HS-27A (cell line): ENCODE measurements at places on chromosomes 1 and 21.

GRCh38 chr1:206808615-206809014 is 36.3 kb upstream of the IL10 start:
- DNase-seq: no peak

DNA sequence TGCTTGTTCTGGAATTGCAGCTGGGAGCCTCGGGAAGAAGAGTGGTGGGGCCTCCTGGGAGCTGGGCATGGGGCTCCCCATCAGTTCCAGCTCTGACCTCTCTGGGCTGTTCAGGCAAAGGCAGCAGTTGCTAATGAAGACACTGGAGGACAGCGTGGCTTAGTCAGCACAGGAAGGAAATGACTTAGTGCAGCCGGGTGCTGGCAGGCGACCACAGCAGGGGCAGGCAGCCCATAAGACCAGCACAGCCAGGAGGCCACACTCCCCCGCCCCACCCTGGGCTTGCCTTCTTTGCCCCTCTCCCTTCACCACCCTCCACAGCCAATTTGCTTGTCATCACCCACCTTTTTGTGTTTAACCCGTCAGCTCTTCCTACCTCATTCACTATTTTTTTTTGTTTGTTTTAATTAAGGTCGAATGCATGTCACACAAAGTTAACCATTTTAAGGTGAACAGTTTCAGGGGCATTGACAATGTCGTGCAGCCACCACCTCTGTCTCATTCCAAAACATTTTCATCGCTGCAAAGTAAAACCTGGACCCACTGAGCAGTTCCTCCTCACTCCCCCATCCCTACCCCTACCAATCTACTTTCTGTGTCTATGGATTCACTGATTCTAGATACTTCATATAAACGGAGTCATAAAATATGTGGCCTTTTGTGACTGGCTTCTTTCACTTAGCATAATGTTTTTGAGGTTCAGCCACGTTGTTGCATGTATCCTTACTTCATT is 10.9 kb downstream of the OLIG2 start:
- peak; percentile 30 for DNase-seq

DNA sequence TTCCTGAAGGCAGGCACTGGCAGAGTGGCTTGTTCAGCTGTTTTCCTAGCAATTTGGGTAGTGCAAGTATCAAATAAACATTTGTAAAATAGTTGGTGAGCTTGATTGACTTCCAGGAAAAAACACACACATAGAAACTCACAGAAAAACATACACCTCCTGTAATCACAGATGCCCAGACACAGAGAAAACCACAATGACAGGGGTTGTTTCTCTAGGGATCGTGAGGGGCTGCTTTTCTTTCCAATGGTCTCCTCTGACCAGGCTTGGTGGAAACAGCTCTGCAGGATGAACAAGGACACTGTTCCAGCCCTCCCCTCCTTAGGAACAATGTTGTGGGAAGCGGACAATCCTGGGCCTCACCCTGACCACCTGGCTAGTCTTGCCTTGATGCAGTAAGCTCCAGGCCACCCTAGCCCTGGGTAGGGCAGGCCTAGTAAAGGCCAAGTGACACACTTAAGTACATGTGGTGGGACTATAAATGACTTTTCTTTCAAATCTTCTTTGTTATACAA is 142.5 kb upstream of the HMGB4 start:
- DNase-seq: no peak

GRCh38 chr21:25788677-25789076 is 53.9 kb downstream of the GABPA start:
- no peak for DNase-seq

DNA sequence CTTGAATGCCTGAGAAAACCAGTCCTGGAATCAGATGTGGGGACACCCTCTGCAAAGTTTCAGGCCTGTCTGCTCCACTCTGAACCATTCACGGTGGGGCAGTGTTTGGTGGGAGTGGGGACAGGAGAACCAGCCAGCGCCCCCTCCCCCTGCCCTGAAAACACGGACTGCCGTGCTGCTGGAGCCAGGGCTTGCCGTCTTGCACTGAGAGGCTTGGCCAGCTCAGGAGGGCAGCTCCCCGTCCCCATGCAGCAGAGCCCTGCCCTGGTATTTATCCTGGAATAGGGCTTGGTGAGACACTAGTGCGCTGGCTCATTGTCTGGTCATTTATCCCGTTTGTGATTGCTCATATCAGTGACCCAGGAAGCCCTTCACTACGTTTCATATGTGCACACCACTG is 3.9 kb downstream of the S100B start:
- no peak for DNase-seq
